ENCODE measurements at places on chromosomes 7 and 10.

DNA sequence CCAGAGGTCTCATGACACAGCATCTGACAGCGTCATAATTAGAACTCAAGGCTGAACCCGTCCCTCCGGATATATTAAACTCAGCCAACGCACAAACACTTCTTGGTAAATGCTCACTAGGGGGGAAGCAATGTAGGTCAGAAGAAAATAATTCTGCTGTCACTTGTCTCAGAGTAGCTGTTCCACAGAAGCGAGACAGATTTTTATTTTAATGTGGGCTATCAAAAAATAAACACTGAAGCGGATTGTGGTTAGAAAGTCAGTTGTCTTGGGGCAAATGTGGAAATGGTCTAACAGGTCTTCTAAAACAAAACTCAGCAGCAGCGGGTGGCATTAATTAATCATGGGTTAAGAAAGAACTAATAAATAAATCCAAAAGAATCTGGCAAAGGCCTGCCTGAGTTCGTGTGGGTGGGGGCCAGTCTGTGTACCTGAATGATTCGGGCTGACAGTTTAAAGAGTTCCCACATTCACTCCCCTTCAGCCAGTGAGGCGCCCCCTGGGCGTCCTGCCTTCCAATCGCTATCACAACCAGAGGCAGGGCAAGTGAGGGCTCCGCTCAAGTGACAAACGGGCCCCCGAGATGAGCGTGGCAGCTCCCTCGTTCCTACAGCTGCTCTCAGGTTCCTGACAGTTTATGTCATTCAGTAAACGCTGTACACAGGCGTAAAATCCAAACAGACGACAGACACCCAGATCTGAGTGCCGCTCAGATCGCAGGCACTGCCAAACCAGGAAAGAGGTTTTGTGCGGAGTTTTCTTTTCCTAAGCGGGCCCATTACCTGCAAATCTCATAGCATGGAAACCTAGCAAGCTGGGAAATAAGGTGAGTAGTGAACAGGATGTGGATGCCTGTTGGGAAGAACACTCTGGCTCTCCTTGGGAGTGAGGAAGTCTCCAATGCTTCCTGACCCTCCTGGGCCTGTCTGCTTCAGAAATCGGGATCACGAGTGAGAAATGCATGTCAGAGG, 52.9 kb downstream of the NRAP start:
- DNase-seq, result no peak

DNA sequence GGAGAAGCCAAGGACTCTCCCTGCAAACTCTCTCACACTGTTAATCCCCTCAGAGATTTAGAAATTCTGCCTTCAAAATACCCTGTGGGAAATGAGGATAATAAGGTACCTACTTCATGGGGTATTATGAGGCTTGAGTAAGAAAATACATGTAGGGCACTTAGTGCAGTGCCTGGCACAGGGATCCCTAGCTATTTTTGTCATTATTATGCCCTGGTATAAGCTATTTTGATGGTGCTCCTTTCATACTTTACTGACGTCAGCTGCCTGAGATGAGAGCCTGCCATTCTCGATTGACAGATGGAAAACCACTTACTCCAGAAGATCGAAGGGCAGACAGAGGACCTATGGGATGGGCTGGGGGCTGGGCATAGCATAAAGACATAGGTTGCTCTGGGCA, 30.1 kb downstream of the MKX start:
- no peak for DNase-seq

DNA sequence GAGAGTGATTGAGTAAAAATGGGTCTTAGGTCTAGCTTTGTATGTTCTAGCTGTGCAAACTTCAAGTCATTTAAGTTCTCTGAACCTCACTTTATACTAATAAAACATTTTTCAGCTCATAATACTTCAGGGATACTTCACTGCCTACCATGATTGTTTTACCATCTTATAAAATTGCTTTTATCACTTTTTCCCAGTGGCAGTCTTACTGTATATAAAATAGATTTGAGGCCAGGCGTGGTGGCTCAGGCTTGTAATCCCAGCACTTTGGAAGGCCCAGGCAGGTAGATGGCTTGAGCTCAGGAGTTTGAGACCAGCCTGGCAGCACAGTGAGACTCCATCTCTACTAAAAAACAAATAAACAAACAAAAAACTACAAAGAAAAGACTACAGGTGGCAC, 17.4 kb downstream of the FGL2 start:
- no peak for DNase-seq

DNA sequence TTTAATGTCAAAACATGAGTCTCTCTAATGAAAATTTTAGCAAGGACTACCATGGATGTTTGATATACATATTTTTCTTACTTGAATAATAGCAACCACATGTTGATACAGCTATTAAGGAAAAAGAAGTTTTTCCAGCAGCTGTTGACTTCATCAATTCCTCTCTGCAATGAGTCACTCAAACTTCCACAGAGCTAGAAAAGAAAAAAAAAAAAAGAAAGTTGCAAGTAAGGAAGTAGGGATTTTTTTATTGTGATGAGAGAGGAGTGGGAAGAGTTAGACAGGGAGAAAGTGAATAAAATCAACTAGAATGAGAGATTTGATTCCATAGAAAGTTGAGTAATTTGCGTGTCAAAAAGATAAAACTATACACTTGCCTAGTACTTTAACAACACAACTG, 46.2 kb downstream of the CAV1 start:
- DNase-seq, result no peak

GRCh38 chr7:110336423-110336822, 754.5 kb upstream of the LRRN3 start:
- no peak for DNase-seq

DNA sequence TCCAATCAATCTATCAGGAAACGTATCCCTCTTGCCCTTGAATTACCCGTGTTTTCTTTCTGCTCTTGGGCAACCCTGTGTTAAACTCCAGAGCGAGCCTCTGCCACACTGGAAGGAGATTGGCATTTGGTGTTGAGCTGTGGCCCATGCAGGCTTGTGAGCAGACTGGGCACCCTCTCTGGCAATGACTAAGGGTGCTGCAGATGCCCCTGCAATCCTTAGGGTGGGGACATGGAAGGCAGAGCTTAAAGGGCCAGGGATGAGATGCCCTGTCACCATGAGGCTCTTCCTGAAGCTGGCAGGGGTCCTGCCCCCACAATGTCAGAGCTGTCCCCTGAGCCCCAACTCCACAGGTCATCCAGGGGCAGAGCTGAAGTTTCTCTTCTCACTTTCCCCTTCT, 19.5 kb upstream of the FAM180A start:
- DNase-seq, result no peak

DNA sequence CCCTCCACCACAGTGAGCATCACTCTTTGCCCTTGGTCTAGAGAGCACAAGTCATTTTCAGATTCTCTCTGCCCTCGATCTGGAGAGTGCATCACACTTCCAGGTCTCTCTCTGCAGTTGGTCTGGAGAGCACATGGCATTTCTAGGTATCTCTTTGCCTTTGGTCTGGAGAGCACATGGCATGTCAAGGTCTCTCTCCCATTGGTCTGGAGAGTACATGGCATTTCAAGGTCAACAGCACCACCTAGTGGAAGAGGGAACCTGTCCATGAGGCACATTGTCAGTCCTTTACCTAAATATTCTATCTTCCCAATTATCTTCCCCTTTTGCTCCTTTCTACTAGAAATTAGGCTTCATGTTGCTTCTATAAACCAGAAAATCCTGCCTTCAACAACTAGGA, 1139.4 kb downstream of the XPNPEP1 start:
- DNase-seq, result no peak

- DNase-seq, result peak; percentile 5
Measured at GRCh38 chr7:155331396-155331795, 33.7 kb downstream of the INSIG1 start.

GRCh38 chr10:49585387-49585786, 24.7 kb upstream of the SLC18A3 start:
- DNase-seq, result no peak

GRCh38 chr7:75758491-75758890, 13.5 kb downstream of the CCL26 start:
- no peak for DNase-seq

- DNase-seq, result no peak
Measured at GRCh38 chr10:49617121-49618020, 3.5 kb downstream of the CHAT start.

- DNase-seq, result no peak
Measured at GRCh38 chr10:102113956-102114857, 6.0 kb downstream of the LDB1 start.

GRCh38 chr7:20503278-20503950, 112.1 kb upstream of the ABCB5 start:
- no peak for DNase-seq

- DNase-seq, result no peak
Measured at GRCh38 chr10:76879116-76879913, 758.3 kb downstream of the KCNMA1 start.

- no peak for DNase-seq
Measured at GRCh38 chr10:79380946-79381721, 33.9 kb downstream of the PPIF start.

DNA sequence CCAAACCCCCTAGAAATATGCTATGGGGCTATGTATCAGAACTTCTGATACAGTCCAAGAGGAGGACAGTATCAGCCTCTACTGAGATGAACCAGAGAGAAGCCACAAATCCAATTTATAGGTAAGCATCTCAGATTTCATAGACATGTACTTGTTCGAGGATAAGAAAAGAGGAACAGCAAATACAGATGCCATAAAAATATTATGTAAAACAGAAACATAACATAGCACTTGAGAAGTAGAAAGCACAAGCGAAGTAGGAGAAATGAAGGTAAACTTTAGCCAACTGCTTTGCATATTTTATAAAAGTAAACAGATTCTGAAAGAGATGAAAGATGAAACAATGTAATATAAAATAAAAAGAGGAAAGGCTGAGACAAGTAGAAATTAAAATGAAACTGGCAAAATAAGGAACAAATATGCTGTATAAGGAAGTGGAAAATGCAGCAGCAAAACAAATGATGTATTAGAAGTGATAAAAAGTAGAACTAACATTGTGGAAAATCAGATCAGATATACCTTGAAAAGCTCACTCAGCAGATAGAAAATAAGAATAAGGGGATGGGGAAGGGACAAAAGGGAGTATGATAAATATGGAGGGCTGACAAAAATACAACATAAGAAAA, 135.1 kb downstream of the SKAP2 start:
- DNase-seq, result no peak

GRCh38 chr10:113893570-113893969, 39.1 kb downstream of the NHLRC2 start:
- no peak for DNase-seq

GRCh38 chr10:7272008-7272407, 138.8 kb downstream of the SFMBT2 start:
- no peak for DNase-seq

- DNase-seq, result no peak
Measured at GRCh38 chr7:35699796-35700305, 4.9 kb upstream of the HERPUD2 start.

DNA sequence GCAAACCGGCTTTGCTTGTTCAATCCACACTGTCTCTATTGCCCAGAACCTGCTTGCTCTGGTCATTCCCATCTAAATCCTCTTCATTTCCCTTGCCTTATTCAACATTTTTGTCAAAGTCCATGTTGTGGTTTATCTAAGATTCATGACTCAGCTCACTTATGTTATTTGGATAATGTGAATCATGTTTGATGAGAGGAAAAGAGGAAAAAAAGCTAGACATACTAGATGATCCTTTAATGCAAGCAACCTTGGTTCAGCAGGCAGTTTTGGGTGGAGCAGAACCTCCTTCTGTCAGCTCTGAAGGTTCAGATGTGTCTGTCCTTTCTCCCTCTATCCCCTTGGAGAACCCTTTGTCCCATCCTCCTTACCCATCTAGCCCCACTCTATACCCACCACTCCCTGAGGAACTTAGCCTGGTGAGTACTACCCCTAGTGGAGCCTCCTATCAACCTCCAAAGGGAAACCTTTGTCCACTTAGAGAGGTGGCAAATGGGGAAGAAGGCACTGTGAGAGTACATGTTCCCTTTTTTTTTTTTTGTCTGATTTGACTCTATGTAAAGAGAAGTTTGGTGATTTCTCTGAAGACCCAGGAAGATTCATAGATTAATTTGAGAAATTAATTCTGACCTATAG, 2.1 kb upstream of the SAMD9L start:
- no peak for DNase-seq

DNA sequence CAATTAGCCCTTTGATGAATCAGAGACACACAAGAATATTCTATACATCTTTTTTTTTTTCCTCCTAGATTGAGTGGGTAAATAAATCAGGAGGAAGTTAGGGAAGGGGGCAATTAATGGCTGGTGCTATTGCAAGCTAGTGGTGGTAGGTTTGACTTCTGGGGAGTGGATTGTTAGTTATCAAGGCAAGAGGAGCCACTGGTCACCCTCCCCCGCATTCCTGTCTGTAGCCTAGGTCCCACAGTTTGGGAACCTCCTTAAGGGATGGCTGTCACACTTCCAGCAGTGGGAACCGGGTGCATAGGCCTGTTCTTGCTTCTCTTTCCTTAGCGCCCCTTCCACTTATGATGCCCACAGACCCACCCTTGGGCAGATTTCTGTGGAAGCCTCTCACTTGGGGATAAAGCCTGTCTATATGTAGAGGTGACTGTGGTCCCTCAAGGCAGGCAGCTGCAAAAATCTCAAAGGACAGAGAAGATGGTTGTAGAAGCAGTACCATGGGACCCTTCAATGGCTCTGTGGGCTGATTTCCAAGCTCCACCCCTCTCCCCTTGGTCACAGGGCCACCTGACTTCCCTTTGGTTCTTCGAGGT, 2.3 kb upstream of the ADCK2 start:
- no peak for DNase-seq

- DNase-seq, result no peak
Measured at GRCh38 chr7:128703609-128704241, 31.6 kb downstream of the GARIN1A start.

- DNase-seq, result no peak
Measured at GRCh38 chr7:112136271-112137008, 69.8 kb downstream of the DOCK4 start.

DNA sequence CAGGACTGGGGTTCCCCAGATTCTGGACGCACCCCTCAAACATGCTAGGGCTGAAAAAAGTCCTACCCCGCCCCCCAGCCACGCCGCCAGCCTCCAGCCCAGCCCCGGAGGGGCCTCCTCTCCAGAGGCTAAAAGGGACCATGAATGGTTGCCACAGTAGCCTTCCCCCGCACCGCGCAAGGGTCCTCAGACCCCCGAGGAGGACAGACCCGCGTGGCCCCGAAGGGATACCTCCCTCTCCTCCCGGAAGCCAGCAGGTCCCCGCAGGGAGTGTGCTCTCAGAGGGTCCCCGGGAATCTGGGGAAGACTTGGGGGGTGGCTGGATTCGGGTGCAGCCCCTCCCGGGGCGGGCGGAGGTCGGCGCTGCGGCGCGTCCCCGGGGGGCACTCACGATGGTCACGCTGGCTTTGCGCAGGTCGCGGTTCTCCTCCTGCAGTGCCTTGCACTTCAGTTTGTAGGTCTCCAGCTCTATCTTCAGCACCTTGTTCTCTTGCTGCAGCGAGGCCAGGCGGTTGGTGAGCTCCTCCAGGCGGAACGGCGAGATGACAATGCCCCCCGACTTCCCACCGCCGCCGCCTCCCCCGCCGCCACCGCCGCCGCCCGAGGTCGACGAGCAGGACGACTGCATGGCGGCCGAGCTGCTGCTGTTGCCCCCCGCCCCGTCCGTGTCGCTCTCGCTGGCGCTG, 482 bp downstream of the CCDC6 start:
- no peak for DNase-seq
